Endodermal cell (in vitro differentiated cells): ENCODE measurements at places on chromosomes 1 and 21. TPM values are rescaled to one million over a fixed set of nuclear protein-coding genes. Genes with fewer than 3 reads are reported as not detected.

WDR64 gene
- not detected in 2 replicates for total RNA-seq

KRTAP6-1 gene
- total RNA-seq: not detected in 3 replicates

E2F2 gene
- 2.6 to 10.9 TPM (median 9.8 TPM) in 3 replicates for total RNA-seq

AADACL4 gene
- total RNA-seq: not detected in 2 replicates

AKR7A3 gene
- total RNA-seq: 0.54 to 2.0 TPM (median 1.6 TPM) in 3 replicates

MARK1 gene
- total RNA-seq: 5.3 to 10.0 TPM (median 8.8 TPM) in 3 replicates

TCEA3 gene
- total RNA-seq: 3.3 and 4.0 TPM in 2 replicates

FABP3 gene
- total RNA-seq: 3.3 to 20.0 TPM (median 3.4 TPM) in 3 replicates

ENTREP3 gene
- 64.6 to 71.2 TPM (median 65.9 TPM) in 3 replicates for total RNA-seq

DNA sequence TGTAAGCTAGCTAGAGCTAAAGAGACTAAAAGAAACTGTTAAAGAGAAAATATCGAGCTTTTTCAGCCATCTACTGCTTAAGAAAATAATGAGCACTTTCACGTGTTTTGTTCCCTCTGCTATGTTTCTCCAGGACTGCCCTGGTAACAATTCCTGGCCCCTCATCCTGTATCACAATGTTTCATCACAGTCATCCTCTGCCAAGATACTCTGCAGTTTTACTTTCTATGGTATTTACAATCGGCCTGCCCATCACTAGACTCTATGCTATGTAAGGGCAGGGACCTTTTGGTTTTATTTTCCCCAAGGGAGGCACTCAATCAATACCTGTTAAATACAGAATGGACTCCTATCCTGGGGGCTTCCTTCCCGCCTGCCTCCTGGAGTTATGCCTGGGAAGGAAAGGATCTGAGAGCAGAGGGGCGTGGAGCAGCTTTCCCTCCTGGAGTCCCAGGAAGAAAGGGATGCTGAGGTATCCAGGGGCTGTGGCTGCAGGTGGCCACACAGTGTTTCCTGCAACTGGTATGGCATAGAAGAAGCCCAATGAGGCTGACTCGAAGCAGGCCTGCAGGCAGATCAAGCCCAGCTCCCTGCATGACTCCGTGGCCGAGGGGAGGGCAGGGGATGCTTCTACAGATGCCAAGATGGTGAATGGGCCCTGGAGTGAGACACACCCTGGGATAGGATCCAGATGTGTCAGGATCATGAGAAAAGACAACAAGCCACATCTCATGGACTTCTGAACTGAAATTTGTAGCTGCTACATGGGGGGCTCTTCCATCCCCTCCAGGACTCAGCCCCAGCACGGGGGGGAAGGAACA, 52.9 kb downstream of the MATN1 start:
- DNase-seq: peak; percentile 31
- no peak overlapping the region for H3K4me3 ChIP-seq
- H3K36me3 ChIP-seq: no peaks in the 10 kb centered on the region
- no peaks in the 10 kb centered on the region for H3K4me1 ChIP-seq
- no peaks in the 10 kb centered on the region for H3K27me3 ChIP-seq
- no peak overlapping the region for H3K27ac ChIP-seq

- no peaks in the 10 kb centered on the region for H3K27me3 ChIP-seq
- H3K4me1 ChIP-seq: no peaks in the 10 kb centered on the region
- DNase-seq: no peak
- H3K36me3 ChIP-seq: no peaks in the 10 kb centered on the region
- no peak overlapping the region for H3K27ac ChIP-seq
Observed at GRCh38 chr1:187617776-187618175, 789.0 kb downstream of the PLA2G4A start.

DNA sequence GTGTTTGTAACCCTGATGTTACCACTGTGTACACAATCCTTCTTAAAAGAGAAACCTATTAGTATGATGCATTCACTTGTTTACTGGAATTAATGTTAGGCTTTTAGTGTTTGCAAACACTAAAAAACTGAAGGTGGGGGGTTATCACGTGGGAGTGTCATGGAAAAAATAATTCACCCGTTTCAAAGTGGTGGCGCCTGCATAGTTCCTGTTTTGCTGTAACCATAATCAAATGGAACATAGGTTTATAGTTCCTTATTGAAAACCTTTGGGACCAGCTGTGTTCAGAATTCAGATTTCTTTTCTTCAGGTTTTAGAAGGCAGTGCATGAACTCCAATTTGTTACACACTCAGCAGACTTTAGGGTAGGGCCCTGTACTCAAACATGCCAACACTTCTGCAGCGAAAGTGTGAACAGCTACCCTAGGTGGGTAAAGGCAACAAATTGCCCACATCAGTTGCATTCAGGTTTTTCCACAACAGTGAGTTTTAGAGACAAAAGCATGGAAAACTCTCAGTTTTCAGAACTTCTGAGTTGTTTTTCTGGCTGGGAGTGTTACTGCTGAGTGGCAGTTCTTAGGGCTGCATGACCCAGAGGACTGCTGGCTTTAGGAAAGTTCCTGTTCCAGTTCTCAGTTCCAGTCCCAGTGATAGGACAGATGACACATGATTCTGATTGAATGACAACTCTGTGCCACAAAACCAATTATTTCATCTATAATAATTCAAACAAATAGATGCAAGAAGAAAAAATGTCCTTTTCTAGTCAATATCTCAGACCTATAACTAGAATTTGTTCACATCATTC, 29.1 kb upstream of the IVNS1ABP start:
- no peak overlapping the region for H3K27ac ChIP-seq
- no peaks in the 10 kb centered on the region for H3K36me3 ChIP-seq
- no peaks in the 10 kb centered on the region for H3K27me3 ChIP-seq

GRCh38 chr1:113947388-113948107, 18.4 kb downstream of the HIPK1 start:
- DNase-seq: no peak
- H3K36me3 ChIP-seq: peaks cover 14% of the 10 kb centered on the region
- H3K4me1 ChIP-seq: peaks cover 16% of the 10 kb centered on the region
- H3K27ac ChIP-seq: no peak overlapping the region

GRCh38 chr1:31637915-31638673, 6.6 kb downstream of the PEF1 start:
- no peak overlapping the region for H3K27ac ChIP-seq
- H3K4me1 ChIP-seq: peaks cover 3% of the 10 kb centered on the region
- no peak for DNase-seq
- no peak overlapping the region for H3K4me3 ChIP-seq
- H3K27me3 ChIP-seq: no peaks in the 10 kb centered on the region

DNA sequence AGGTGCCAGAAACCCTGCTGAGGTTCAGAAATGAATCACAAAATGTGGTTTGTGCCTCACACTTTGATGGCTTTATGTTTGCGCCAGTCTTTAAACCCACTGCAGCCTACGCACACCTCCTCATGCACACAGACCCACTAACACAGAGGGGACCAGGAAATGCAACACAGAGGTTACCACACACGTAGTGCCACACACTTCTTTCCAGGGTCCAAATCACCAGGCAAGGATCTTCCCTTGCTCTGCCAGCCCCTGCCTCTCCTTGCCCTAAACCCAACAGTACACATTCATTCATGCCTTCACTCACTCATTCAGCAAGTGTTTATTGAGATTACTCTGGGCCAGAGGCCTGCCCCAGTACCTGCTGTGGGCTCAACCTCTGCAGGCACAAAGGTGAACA, 17.5 kb downstream of the MAB21L3 start:
- H3K27ac ChIP-seq: no peak overlapping the region
- H3K4me1 ChIP-seq: peaks cover 8% of the 10 kb centered on the region
- H3K27me3 ChIP-seq: peaks cover 49% of the 10 kb centered on the region
- H3K4me3 ChIP-seq: no peak overlapping the region

DNA sequence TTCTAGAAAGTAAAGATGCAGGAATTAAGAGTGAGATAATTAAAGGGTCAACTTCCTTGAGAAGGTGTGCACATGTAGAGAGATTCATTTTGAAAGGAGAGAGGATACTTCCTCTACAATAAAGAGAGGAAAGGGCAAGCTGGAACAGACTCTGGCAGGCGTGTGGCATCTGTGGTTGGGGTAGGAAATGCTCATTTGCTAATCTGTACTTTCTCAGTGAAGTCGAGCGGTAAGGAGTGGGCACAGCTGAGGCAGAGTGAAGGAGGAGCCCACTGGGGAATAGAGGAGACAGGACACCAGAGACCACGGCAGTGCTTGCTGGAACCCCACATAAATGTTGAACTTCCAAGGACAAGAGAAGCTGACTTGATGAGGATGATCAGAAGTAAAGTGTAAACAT, 49.1 kb downstream of the PCSK9 start:
- H3K27me3 ChIP-seq: no peaks in the 10 kb centered on the region
- DNase-seq: no peak
- H3K36me3 ChIP-seq: peaks cover 99% of the 10 kb centered on the region
- H3K27ac ChIP-seq: no peak overlapping the region
- no peak overlapping the region for H3K4me3 ChIP-seq

DNA sequence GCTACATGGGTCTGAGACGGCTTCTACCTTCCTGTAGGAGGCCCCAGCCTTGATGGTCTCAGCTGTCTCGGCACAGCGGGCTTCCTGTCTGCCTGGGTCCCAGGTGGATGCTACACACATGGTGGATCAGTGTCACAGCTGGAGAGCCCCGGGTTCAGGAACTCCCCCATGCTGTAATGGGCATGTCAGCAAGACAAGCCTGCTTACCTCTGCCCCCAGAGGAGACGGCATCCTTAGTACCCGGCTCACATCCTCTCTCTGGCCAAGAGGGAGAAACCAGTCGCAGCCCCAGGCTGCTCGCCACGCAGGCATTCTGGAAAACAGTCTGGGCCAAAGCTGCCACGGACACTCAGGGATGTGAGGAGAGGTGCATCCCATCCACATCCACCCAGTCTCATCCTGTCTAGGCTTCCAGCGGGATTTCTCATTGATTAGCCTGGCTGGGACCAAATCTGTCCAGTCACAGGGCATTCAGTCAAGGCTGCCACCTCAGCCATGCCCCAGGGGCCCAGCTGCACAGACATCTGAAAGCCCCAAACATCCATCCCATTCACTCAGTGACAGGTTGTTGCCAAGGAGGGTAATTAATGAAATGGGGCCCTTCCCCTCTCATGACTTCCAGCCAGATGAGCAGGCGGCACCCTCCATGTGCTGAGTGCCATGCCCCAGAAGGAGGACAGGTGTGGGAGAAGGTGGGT, 10.5 kb downstream of the SNAP47 start:
- H3K4me1 ChIP-seq: no peaks in the 10 kb centered on the region
- H3K27ac ChIP-seq: peak overlapping the region; percentile 34
- H3K36me3 ChIP-seq: peaks cover 11% of the 10 kb centered on the region
- DNase-seq: no peak
- no peaks in the 10 kb centered on the region for H3K27me3 ChIP-seq

- no peak for DNase-seq
- no peaks in the 10 kb centered on the region for H3K27me3 ChIP-seq
- no peak overlapping the region for H3K27ac ChIP-seq
- no peak overlapping the region for H3K4me3 ChIP-seq
Observed at GRCh38 chr1:71303617-71304041, 222.8 kb upstream of the ZRANB2 start.

DNA sequence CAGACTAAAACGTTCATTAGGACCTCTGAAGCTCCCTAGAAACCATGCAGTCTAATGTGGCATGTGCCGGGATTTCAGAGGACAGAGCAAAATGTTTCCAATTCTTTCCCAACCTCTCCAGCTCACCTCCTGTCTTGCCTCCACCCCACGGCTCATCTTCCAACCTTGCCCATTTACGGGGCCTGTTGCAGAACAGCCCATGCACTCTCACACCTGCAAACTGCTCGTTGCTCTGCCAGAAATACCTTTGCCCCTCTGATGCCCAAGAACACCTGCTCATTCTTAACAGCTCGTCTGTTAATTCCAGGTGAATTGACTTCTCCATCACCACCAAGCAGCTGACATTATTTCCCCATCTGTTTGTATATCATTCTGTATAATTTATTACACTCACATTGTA, 53.9 kb upstream of the LBR start:
- H3K4me3 ChIP-seq: no peak overlapping the region
- no peaks in the 10 kb centered on the region for H3K4me1 ChIP-seq
- H3K27me3 ChIP-seq: no peaks in the 10 kb centered on the region
- no peak for DNase-seq
- no peak overlapping the region for H3K27ac ChIP-seq

DNA sequence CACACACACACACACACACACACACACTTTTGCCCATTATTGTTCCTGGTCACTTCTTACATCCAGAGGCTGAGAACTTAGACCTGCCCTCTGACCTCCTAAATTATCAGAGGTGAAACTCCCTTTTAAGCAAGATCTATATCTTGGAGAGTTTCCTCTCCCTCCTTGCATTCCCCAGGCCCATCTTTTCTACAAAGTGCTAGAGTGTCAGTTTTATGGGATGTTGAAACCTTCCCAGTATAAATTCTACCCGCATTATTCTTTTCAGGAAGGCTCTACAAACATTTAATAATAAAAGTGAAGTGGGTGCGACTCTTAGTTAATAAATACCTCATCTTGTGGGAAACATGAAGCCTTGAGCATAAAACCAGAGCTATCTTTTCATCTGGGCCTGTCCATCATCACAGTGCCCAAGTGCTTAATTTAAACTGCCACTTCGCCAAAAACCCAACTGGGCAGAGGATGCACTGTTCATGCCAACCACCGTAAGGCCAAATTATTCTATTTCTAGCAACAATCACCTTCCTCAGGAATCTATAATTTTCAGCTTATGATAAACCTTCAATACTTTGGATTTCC, 458.2 kb upstream of the RUNX1 start:
- H3K27ac ChIP-seq: no peak overlapping the region
- DNase-seq: no peak
- H3K4me1 ChIP-seq: no peaks in the 10 kb centered on the region
- no peak overlapping the region for H3K4me3 ChIP-seq

- H3K27me3 ChIP-seq: no peaks in the 10 kb centered on the region
- H3K4me1 ChIP-seq: no peaks in the 10 kb centered on the region
- no peaks in the 10 kb centered on the region for H3K36me3 ChIP-seq
- peak; percentile 82 for DNase-seq
Observed at GRCh38 chr1:21782349-21782867, 541 bp downstream of the USP48 start.

GRCh38 chr21:38817371-38818324, 11.9 kb downstream of the ETS2 start:
- no peak overlapping the region for H3K4me3 ChIP-seq
- no peaks in the 10 kb centered on the region for H3K27me3 ChIP-seq
- peaks cover 7% of the 10 kb centered on the region for H3K4me1 ChIP-seq
- H3K27ac ChIP-seq: no peak overlapping the region
- DNase-seq: no peak
- peaks cover 95% of the 10 kb centered on the region for H3K36me3 ChIP-seq

GRCh38 chr1:218347723-218348627, 2.8 kb downstream of the TGFB2 start:
- H3K4me3 ChIP-seq: peak overlapping the region; percentile 87
- peaks cover 58% of the 10 kb centered on the region for H3K27me3 ChIP-seq
- H3K4me1 ChIP-seq: no peaks in the 10 kb centered on the region
- H3K27ac ChIP-seq: no peak overlapping the region

DNA sequence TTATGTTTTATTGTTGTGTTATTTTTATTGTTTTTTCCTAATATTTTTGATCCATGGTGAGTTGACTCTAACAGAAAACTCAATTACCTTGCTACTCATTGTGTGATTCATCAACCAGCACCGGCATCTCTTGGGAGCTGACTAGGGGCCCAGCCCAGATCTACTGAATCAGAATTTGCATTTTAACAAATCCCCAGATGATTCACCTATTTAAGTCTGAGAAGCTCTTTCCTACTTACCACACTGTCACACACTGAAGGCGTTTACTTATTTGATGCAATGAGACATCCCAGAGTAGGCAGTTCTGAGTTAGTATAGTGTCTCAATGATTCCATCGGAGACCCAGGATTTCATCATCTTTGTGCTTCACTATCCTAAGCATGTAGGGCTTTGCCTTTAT, 416.6 kb downstream of the RWDD3 start:
- no peak overlapping the region for H3K27ac ChIP-seq
- H3K4me3 ChIP-seq: no peak overlapping the region
- H3K4me1 ChIP-seq: no peaks in the 10 kb centered on the region

- no peak overlapping the region for H3K27ac ChIP-seq
- H3K27me3 ChIP-seq: no peaks in the 10 kb centered on the region
- no peak overlapping the region for H3K4me3 ChIP-seq
- no peaks in the 10 kb centered on the region for H3K36me3 ChIP-seq
- H3K4me1 ChIP-seq: no peaks in the 10 kb centered on the region
Observed at GRCh38 chr1:24572301-24572700, 16.4 kb downstream of the NCMAP start.
